ENCODE measurements at places on chromosomes 3 and 15.

GRCh38 chr3:133927540-133928066 lies 31.9 kb upstream of the RAB6B start:
- DNase-seq: no peak

GRCh38 chr3:18445401-18446148 lies 20.4 kb upstream of the SATB1 start:
- DNase-seq: no peak

DNA sequence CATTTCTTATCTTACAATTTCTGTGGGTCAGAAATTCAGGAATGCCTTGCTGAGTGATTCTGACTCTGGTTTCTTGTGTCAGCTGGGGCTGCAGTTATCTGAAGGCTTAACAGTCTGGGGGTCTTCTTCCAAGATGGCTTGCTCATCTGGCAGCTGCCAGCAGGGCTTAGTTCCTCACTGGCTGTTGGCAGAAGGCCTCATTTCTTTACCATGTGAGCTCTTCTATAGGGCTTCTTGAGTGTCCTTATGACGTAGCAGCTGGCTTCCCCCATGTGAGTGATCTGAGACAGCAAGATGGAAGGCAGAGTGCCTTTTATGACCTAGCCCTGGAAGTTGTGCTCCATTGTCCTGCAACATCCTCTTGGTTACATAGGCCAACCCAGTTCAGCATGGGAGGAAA lies 82.0 kb upstream of the PDZRN3 start:
- DNase-seq: no peak

GRCh38 chr3:159788291-159788690 lies 200.3 kb upstream of the IL12A start:
- DNase-seq: no peak

DNA sequence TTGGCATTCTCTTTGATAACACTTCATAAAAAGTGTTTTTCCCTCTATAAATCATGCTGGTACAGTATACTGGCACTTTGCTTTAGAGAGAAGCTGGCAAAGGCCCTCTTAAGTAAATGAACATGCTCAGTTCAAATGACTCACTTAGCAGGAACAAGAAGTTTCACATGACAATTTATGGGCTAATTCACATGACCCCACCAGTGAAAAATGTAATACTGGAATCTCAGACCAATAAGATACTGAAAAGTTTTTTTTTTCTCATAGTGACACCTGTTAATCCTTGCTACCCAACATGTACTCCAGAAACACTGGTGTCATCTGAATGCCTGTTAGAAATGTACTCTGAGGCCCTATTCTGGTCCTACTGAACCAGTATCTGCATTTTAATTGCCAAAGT lies 13.9 kb downstream of the BTBD1 start:
- no peak for DNase-seq

GRCh38 chr3:70728311-70728710 lies 415.9 kb upstream of the MDFIC2 start:
- no peak for DNase-seq

DNA sequence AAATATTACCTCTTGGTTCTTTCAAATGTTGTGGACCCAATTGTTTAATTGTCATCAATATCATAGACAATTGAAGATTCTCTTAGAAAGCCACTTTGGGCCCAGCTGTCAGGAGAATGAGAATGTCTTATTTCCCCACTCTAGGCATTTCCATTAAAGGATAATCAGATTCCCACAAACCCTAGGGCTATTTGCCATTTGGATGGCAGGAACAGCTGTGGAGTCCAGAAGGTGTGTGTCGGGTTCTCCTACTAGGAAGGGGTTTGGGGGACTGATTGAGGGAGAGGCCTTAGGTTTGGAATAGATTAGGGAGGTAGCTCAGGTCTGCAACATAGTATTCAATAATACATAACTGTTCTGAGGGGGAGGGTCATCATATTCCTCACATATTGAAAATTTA lies 35.2 kb upstream of the PLSCR5 start:
- DNase-seq: no peak

DNA sequence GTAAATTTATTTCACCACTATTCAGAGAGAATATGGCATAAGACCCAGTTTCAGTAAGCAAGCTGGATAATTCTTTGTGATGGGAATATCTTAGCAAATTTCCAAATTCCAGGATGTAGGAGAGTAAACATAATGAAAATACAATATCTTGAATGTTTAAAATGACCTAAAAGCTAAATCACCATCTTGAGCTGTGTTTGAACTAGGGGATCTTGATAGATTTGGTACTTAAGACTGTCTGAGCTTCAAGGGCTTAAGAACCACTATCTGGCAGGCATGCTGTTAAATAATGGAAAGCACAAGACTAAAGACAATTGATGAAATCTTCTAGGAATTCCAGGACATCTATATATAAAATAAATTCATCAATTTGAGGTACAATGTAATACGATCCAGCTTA lies 217.7 kb downstream of the ATP8B4 start:
- no peak for DNase-seq

- no peak for DNase-seq
These were observed 105.7 kb downstream of the LRRK1 start for GRCh38 chr15:101024706-101025500.

GRCh38 chr3:195613468-195614069 lies 29.8 kb upstream of the APOD start:
- no peak for DNase-seq

DNA sequence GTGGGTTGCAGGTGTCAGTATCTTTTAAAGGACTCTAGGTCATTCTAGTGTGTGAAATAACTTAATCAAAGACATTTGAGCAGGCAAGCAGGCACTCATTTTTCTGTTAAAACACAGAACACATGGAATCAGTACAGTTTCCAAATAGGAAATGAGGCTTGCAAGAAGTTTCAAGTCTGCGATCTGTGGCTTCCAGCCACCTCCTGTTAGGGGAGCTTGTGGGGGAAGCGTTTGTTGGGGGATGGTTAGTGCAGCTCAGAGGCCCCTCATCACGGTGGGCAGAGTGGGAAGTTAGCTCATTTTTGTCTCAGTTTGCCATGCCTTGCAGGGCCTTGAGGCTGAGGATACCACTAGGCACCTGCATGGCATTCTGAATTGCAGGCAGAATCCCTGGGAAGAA lies 59.9 kb downstream of the SLC6A11 start:
- DNase-seq: no peak

DNA sequence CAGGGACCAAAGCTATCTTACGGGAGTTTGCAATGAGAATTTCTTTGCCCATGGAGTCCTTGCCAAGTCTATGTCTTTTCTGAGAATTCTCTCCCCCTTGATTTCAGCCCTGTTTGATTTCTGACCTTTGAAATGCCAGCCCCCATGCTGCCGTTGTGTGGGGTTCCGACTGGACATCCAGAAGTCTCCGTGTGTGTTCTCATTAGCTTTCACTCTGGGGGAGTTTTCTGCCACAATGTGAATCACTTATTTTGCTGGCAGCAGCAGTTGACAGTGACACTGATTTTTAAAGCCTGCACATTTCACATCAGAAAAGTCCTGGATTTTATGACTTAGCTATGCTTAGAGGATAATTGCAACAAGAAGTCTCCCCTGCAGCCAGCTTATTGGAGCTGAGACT lies 98.4 kb upstream of the CTDSPL start:
- DNase-seq: no peak

- DNase-seq: no peak
These were observed 31.4 kb upstream of the TIPARP start for GRCh38 chr3:156642750-156643728.

- DNase-seq: no peak
These were observed 84.5 kb upstream of the ATP10A start for GRCh38 chr15:25947323-25948314.

GRCh38 chr15:87269566-87269965 lies 987.0 kb downstream of the NTRK3 start:
- no peak for DNase-seq

GRCh38 chr15:92914768-92915221 lies 14.7 kb downstream of the CHD2 start:
- no peak for DNase-seq

GRCh38 chr3:129384594-129385323 lies 43.7 kb downstream of the EFCAB12 start:
- DNase-seq: no peak

DNA sequence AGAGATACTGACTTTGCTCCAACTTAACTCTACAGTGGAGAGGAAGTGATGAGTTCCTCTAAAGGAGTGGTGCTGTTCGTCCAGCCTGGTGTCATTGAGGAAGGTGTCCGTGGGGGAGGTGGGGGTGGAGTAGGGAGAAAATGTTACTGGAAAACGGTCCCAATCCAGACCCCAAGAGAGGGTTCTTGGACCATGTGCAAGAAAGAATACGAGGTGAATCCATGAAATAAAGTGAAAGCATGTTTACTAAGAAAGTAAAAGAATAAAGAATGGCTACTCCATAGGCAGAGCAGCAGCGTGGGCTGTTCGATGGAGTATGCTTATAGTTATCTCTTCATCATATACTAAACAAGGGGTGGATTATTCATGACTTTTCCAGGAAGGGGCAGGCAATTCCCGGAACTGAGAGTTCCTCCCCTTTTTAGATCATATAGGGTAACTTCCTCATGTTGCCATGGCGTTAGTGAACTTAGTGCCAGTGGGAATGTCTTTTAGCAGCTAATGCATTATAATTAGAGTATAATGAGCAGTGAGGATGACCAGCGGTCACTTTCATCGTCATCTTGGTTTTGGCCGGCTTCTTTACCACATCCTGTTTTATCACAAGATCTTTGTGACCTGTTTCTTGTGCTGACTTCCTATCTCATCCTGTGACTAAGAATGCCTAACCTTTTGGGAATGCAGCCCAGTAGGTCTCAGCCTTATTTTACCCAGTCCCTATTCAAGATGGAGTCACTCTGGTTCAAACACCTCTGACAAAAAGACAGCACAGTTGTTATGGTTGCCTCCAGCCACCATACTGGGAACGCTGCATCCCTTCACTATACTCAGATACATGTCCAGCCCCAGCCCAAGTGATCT lies 38.6 kb downstream of the CLEC3B start:
- peak; percentile 90 for DNase-seq

DNA sequence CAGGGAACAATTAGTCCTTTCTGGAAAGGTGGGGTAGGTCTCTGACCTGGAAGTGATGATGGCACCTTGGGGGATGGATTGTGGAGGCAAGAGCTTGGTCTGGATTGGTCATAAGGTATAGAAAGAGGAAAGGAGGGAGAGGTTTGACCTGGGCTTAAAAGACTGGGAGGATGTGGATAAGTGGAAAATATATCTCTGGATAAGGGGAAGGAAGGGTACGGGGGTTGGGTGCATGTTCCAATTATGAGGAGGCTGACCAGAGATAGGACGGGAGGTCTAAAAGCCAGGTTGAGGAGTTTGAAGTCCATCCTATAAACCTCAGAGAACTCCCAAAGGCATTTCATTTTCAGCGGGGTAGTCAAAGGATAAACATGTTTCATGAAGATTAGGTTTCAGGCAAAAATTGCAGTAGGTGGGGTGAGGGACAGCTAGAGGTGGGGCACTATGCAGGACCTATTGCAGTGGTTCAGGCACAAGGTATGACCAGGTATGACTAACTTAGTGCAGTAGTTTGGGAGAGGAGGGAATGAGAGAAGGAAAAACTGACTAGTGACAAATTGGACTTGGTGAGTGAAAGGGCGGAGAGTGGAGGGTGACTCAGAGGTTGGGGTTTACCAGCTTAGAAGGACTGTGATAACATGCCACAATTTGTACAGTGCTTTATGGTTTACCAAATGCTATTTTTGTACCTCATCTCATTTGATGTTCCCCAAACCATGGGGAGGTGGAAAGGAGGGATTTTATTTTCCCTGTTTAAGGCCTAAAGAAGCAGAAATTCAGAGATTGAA lies 10.7 kb downstream of the PDE8A start:
- no peak for DNase-seq

GRCh38 chr3:136255672-136256406 lies 5.7 kb downstream of the PCCB start:
- DNase-seq: no peak

DNA sequence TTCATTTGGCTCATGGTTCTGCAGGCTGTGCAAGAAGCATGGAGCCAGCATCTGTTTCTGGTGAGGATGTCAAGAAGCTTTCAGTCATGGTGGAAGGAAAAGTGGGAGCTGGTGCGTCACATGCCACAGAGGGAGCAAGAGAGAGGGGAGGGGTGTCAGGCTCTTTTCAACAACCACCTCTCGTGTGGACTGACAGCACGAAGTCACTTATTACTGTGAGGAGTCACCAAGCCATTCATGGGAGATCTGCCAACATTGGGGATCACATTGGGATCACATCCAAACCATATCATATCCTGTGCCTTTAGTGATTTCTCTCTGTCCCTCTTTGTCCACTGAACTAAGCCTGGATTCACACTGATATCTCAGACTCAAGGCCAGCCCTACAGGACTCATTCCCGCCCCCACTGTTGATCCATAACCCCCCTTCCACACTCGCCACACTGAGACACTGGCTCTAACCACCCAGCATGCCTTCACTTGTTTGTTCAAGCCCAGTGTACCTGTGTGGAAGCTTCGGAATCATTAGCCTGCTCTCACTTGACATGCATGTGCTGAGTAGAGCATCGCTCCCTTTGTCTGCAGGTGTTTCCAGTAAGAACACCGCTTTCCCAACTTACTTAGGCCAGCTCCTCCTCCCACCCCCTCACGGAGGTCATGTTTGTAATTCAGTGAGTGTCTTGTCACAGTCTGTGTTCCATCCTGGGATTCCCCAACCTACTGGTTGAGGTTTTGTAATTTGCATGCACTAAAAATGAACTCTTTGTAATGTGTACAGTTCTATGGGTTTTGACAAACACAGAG lies 132.2 kb downstream of the KLF13 start:
- DNase-seq: no peak

- no peak for DNase-seq
These were observed 98.5 kb upstream of the ROBO2 start for GRCh38 chr3:76941376-76941775.

GRCh38 chr3:48299746-48300712 lies 33.4 kb downstream of the SPINK8 start:
- DNase-seq: no peak

DNA sequence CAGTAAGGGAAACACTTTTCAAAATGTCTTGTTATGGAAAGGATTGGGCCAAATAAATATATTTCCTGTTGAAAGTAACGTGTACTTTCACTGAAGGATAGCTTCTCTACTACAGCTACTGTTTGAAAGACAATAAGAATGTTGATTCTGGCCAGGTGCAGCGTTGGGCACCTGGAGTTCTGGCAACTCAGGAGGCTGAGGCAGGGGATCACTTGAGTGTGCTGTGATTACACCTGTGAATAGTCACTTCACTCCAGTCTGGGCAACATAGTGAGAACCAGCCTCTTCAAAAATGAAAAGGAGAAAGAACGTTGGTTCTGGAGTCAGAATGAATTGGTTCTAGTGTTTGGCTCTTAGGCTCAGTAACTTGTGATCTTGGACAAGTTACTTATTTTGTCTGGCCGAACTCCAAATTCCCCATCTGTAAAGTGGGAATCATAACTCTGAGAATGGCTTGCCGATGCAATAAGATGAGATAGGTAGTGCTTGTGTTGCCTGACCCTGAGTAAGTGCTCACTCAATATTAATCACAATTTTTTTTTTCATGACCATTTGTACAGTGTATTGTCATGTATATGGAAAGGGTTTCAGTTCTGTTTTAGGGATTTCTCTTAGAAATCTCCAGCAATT lies 310.8 kb downstream of the PTPRG start:
- no peak for DNase-seq

DNA sequence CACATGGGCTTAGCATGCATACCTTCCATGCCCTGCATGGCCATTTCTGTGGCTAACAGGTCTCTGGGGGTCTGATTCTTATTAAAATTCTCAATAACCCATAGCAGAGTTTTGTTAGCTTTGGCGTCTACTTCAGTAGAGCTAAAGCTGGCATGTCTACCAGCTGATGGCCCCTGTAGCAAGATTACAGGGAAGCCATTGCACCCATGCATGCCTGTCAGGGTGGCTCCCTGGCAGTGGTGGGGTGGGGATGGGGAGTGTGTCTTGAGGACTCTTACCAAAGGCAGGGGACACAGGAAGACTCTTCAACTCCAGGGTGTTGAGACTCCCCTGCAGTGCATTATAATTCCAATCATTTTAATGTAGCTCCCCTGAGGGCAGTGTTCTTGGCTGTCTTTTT lies 4.7 kb downstream of the KY start:
- DNase-seq: no peak
